ENCODE measurements at places on chromosomes 1 and 21.

DNA sequence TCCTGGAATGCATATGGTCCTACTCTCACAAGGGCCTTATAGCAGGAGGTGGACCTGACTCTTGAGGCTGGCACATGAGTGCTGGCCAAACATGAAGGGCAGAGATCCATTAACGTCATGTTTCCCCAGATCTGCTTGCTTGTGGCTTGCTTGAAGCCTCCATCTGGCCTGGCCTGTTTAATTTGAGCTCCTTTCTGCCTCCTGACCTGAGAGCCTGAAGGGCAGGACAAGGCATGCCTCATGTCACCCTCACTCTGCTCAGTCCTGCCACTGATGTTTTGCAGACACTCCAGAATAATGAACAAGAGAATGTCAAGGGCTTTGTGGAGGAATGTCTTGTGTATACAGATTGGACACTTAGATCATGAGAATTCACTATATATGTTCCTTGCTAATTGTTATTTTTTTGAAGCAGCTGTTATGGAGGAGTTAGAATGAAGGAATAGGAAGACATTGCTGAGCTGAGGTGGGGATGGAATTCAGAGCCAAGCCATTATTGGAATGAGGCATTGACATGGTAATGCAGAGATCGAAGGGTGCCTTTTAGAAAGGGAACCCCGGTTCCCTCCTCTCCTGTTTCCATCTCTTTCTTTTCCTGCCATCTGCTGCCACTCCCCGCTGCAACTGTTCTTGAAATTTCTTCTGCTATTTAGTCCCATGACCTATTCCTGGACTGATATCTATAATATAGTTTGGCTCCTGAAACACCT is 457.0 kb upstream of the PROX1 start:
- no peak for DNase-seq

DNA sequence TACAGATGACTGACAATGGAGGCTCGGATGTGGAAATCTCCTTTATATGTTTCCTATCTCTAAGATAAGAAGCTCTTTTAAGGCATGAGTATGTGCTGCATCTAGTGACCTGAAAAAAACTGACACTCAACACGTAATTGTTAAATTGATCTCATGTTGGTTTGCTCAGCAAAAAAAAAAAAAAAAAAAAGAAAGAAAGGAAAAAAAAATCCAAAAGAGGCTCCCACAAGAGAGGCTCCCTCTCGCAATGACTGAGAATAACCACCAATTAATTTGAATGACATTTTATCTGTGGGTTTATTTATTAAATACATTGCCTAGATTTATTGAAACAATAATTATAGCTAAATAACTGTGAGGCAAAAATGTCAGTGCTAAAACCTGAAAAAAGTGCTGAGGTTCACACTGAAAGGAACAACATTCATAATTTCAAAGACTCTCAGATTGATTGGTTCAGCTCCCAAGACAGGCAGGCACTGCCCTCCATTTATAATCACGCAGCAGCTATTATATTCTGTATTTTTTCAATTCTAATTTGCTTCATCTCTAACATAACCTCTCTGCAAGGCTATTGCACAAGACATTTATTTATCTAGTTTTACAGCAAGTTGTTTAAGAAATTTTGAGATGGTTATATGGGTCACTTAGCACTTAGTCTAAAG is 184.5 kb upstream of the TMPRSS15 start:
- DNase-seq, result no peak

GRCh38 chr1:22763487-22764200 is 53.0 kb downstream of the EPHB2 start:
- DNase-seq, result no peak

GRCh38 chr1:22784737-22785136 is 74.1 kb downstream of the EPHB2 start:
- DNase-seq, result no peak

DNA sequence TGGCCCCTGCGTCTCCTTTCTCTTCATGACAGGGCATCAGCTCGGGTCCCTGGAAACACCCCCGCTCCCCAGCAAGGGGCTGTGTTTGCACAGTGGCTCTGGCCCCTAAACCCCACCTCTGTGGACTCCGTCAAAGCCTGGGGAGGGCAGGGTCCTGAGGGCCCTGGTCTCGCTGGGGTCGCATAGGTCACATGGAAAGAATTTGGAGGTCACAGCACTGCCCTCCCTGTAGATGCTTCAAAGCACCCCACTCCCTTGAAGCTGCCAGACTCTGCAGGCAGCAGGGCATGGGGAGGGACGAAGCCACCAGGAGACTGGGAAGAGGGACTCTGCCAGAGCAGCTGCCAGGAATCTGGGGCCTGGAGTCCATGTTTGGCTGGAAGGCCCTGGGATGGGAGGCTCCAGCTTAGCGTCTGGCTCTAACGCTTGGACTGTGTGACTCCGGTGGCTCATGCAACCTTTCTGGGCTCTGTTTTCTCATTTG is 36.6 kb upstream of the ECE1 start:
- no peak for DNase-seq

DNA sequence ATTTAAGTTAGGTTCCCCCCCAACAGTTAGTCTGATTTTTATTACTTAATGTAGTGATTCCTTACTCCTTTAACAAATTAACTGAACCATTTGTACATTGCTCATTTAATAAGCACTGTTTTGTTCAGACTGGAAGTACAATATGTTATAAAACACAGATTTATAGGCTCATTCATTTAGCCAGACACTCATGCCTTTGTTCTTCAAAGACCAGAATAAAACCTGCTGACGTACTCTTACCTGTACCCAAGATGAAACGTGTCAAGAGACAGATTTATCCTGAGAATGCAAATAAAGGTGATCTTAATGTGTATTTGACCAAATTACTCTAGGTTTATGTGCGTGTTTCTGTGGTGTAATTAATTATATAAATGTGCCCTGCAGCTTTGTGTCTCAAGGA is 92.8 kb downstream of the INTS7 start:
- DNase-seq, result no peak

DNA sequence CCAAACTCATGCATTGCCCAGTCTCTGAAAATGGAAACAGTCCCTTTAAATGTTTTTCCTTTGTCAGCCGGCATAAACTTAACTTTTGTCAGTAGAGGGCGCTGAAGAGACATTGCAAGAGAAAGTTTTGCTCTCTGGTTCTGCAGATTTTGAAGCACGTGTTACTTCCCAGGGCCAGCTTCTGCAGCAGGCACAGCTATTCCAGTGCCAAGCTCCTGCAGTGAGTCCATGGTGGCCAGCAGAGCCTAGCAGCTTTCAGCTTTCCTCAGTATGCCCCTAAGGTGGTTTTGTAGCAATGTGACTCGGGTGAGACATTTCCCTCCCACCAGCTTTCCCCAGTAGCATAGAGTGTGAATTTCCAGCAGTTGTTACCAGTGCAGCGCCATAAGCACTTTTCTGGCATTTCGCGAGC is 2.6 kb upstream of the IFI44L start:
- peak; percentile 78 for DNase-seq

GRCh38 chr1:205805082-205805711 is 7.8 kb downstream of the SLC41A1 start:
- DNase-seq, result no peak

DNA sequence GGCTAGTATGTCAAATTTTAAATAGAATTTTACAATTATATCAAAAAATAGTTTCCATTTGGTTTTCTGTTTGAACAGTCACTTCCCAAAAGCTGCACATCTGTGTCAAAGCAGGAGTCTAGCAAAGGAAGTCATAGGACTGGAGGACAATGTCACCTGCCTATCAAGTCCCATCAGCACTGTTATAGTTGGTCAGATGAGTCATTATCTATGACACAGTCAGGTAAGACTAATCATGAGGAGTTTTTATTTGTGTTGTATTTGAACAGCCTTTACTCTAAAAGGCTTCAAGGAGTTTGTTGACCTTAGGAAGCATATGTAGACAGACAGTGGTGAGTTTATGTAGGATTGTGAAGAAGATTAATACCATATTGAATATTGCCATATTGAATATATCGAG is 74.2 kb upstream of the QSOX1 start:
- peak; percentile 16 for DNase-seq

- peak; percentile 56 for DNase-seq
Observed at GRCh38 chr1:53593758-53594380, 134.7 kb downstream of the DMRTB1 start.

- no peak for DNase-seq
Observed at GRCh38 chr1:153790966-153791647, 15.9 kb downstream of the SLC27A3 start.

DNA sequence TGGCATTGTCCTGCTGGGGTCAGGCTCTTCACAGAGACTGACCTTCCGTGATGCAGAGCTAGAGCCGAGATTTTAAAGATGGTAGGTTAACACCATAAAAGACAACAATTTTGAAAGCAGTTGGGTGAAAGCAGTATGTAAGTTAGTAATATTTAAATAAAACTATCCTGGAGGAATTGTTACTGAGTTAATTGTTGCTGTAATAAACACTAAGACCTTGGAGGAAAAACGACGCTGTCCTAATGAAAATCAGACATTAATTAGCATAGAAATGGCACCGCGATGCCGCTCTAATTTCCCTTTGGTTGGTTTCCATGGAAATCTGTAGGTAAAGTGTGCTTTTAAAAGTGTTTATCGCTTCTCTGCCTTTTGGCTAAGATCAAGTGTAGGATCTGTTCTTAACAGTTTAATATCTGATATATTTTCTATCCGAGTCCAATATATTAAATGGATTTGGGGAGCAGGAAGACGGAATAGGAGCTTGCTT is 745 bp upstream of the ANP32E start:
- DNase-seq, result no peak

DNA sequence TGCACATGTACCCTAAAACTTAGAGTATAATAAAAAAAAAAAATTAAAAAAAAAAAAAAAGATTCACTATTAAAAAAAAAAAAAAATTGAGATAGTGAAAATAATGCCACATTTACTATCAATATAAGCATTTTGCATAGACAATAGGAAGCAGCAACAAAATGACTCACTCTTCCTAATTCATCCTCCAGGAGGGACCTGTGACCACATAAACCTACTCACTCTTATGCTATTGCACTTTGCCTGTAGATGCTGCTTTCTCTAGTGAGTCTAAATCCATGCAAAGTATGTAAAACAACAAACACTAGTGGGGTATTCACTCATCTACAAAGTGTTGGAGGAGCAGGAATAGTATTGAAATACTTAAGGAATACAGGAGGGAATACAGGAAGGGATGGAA is 2.9 kb downstream of the OR10J5 start:
- DNase-seq, result no peak

DNA sequence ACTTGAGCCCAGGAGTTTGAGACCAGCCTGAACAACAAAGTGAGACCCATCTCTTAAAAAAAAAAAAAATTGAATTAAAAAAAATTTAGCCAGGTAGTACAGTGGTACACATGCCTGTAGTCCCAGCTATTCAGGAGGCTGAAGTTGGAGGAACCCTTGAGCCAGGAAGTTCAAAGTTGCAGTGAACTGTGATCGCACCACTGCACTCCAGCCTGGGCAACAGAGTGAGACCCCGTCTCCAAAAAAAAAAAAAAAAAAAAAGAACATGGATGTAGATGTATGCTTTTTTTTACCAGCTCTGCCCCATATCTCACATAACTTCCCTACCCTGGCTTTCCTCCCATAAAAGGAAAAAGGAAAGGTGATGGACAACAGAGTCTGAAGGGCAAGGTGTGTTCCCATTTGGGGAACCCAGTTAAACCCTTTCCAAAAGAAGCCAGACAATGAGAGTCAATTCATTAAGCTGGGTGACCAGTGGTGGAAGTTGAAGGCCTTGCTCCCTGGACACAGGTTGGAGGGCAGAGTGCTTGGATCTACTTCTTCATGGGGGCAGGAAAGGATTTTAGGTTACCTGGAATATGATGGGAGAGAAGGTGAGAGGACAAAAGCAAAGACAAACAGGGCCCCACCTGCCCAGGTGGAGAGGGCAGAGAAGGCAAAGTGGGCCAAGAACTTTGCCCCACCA is 2.9 kb downstream of the KRTCAP2 start:
- DNase-seq, result no peak
